Mammary microvascular endothelial cell (primary cell): ENCODE measurements at places on chromosomes 4 and X. TPM values are rescaled to one million over a fixed set of nuclear protein-coding genes. Genes with fewer than 3 reads are reported as not detected.

DCTD gene
- total RNA-seq: 63.8 and 73.5 TPM in 2 replicates

ADAM29 gene
- not detected in 2 replicates for total RNA-seq

GAGE12E gene
- total RNA-seq: not detected in 2 replicates

RAI2 gene
- 2.7 and 2.9 TPM in 2 replicates for total RNA-seq

DGKQ gene
- 12.4 and 16.3 TPM in 2 replicates for total RNA-seq

GAR1 gene
- 13.6 and 14.4 TPM in 2 replicates for total RNA-seq

SLC38A5 gene
- total RNA-seq: 32.2 and 39.8 TPM in 2 replicates

CENPVL3 gene
- not detected in 2 replicates for total RNA-seq

GYG2 gene
- total RNA-seq: 0.05 TPM in 1 of 2 replicates, not detected in the other

ZNF711 gene
- total RNA-seq: 0.13 and 0.49 TPM in 2 replicates

UGT2A1 gene
- not detected in 2 replicates for total RNA-seq
